ENCODE measurements at places on chromosomes 13 and 19. TPM values are rescaled to one million over a fixed set of nuclear protein-coding genes. Genes with fewer than 3 reads are reported as not detected.

Gene ZNF43
- polyA plus RNA-seq, result 40.3 TPM

Gene U2AF1L4
- polyA plus RNA-seq, result 19.0 TPM

Gene ZNF850
- 3.3 TPM for polyA plus RNA-seq

Gene EVI5L
- polyA plus RNA-seq, result 14.2 TPM

Gene CATSPERD
- polyA plus RNA-seq, result not detected

Gene POU2F2
- 1.3 TPM for polyA plus RNA-seq

Gene SLC7A10
- 0.22 TPM for polyA plus RNA-seq
